Dermis microvascular lymphatic vessel endothelial cell (primary cell): ENCODE measurements at places on chromosomes 5 and 9.

- no peak for DNase-seq
Observed at GRCh38 chr9:27924502-27924901, 351.2 kb upstream of the C9orf72 start.

- peak; percentile 76 for DNase-seq
Observed at GRCh38 chr5:65721050-65721719, 724 bp downstream of the SGTB start.

- DNase-seq: no peak
Observed at GRCh38 chr5:157267761-157268480, 2.0 kb downstream of the CYFIP2 start.

- no peak for DNase-seq
Observed at GRCh38 chr5:116378007-116378776, 196.4 kb downstream of the SEMA6A start.

DNA sequence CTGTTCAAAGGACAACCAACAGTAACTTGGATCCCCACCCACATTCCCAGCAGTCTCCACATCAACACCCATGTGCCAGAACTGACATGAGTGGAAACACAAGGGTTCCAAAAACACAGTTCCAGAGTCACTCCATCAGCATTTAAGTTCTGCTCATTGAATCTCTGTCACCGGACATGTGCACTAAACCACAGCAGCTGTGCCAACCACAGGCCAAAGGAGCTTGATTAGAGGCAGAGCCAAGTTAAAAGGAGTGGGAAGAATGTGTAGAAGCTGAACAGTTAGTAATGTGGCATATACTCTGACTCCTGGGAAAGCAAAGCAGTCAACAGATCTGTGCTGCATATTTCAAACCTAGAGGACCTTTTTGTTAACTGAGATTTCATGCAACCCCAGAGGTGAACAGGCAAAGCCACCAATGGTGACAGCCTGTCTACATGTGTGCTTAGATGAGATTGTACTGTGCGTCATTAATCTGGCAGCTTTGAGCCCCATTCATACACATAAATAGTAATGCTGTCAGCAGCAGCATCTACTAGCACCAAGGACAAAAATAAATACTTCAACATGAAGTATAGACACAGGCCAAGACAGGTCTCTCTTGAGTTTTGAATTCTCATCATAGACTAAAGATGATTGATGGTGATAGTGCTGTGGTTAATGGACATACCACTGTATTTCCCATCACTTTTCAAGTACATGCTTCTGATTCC, 16.4 kb upstream of the FST start:
- no peak for DNase-seq

DNA sequence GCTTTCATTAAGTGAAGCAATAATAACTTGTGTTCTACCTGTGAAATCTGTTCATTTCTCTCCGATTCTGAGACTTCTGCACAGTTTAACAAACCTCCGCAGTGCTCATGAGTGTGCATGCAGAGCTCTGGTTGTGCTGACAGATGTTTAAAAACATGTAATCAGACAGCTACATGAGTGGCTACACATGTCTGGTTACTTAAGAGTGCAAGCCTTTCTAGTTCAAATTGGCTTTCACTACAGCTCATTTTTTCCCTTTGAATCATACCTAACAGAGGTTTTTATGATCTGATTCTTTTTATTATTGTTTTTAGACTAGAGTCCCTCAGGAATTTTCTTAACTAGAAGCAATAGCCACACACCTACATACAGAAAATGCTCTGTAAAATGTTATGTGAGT, 310.2 kb downstream of the ARRDC3 start:
- no peak for DNase-seq

DNA sequence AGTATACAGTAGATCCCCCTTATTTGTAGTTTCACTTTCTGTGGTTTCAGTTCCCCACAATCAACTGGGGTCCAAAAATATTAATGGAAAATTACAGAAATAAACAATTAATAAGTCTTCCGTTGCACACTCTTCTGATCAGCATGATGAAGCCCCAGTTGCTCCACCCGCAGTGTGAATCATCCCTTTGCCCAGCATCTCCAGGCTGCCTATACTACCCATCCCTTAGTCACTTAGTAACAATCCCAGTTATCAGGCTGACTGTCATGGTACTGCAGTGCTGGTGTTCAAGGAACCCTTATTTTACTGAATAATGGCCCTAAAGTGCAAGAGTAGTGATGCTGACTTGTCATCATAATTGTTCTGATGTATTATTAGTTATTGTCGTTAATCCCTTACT, 28.9 kb downstream of the SHC3 start:
- DNase-seq: no peak

- DNase-seq: no peak
Observed at GRCh38 chr5:151624476-151624875, 33.3 kb upstream of the FAT2 start.

DNA sequence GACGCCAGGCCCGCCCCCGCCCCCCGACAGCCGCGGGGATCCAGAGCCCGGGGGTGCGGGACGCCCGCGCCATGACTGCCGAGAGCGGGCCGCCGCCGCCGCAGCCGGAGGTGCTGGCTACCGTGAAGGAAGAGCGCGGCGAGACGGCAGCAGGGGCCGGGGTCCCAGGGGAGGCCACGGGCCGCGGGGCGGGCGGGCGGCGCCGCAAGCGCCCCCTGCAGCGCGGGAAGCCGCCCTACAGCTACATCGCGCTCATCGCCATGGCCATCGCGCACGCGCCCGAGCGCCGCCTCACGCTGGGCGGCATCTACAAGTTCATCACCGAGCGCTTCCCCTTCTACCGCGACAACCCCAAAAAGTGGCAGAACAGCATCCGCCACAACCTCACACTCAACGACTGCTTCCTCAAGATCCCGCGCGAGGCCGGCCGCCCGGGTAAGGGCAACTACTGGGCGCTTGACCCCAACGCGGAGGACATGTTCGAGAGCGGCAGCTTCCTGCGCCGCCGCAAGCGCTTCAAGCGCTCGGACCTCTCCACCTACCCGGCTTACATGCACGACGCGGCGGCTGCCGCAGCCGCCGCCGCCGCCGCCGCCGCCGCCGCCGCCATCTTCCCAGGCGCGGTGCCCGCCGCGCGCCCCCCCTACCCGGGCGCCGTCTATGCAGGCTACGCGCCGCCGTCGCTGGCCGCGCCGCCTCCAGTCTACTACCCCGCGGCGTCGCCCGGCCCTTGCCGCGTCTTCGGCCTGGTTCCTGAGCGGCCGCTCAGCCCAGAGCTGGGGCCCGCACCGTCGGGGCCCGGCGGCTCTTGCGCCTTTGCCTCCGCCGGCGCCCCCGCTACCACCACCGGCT, 1.0 kb downstream of the FOXE1 start:
- peak; percentile 33 for DNase-seq
